Kidney capillary endothelial cell (primary cell): ENCODE measurements at places on chromosomes 3 and 15.
A peak's percentile ranks its signal among the peaks of the same experiment; 100 is the strongest.

- no peak for DNase-seq
Measured at GRCh38 chr3:45832699-45833098, 9.2 kb downstream of the LZTFL1 start.

- no peak for DNase-seq
Measured at GRCh38 chr3:24137958-24138875, 193.1 kb downstream of the NR1D2 start.

DNA sequence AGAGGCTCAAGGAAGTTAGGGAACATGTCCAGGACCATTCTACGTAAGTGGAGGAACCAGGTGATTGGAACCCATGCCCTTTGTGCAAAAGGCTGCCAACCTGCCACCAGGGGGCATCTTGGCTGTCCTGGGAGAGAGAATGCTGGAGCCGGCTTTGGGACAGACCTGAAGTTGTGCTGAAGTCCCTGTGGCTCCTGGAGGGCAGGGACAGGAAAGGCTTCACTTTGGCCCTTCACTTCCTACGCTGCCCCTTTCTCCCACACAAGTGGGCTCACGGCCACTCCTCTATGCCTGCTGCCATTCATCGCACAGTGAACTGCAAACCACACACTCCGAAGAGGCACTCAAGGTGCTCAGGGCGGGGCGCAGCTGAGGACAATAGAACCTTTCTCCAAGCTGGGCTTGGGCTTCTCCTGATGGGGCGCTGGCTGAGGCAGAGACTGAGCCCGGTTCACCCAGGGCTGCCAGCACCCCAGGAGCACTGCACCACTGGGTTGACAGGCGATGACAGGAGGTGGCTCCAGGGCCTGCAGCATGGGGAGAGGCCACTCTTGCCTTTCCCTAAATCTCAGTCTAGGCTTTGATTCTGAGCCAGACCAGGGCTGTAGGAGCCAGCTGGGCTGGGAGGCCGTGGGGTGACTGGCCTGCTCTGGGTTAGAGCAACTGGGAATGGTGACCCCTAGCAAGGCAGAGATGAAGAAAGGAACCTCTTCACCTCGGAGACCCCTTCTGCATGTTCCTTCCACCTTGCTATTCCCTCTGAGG is 8.4 kb downstream of the SHF start:
- no peak for DNase-seq

- DNase-seq: no peak
Measured at GRCh38 chr3:85838921-85839320, 880.1 kb downstream of the CADM2 start.

GRCh38 chr3:15805756-15806266 is 8.0 kb upstream of the ANKRD28 start:
- DNase-seq: peak; percentile 85

DNA sequence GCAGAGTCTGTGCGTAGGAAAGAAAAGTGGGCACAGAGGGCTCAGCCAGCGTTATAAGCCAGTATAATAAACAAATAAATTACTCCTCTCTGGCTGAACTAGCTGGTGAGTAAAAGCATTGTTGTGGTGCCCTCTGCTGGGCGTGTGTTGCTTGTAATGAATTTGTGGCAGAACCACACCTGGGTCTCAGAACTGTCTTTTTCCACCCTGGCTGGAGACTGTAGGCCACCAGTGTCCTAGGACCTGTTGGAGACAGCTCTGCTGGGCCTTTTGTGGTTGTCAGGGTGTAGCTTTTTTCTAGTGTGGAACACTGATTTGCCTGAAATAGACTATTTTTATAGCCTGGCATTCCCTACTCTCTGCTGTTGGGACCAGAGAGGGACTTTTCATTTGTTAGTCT is 130.5 kb upstream of the EIF1B start:
- peak; percentile 63 for DNase-seq

GRCh38 chr3:55790596-55791350 is 303.7 kb upstream of the WNT5A start:
- no peak for DNase-seq

- DNase-seq: no peak
Measured at GRCh38 chr3:9930804-9931418, 2.7 kb upstream of the CRELD1 start.

GRCh38 chr3:197706658-197707057 is 30.0 kb downstream of the RUBCN start:
- no peak for DNase-seq

DNA sequence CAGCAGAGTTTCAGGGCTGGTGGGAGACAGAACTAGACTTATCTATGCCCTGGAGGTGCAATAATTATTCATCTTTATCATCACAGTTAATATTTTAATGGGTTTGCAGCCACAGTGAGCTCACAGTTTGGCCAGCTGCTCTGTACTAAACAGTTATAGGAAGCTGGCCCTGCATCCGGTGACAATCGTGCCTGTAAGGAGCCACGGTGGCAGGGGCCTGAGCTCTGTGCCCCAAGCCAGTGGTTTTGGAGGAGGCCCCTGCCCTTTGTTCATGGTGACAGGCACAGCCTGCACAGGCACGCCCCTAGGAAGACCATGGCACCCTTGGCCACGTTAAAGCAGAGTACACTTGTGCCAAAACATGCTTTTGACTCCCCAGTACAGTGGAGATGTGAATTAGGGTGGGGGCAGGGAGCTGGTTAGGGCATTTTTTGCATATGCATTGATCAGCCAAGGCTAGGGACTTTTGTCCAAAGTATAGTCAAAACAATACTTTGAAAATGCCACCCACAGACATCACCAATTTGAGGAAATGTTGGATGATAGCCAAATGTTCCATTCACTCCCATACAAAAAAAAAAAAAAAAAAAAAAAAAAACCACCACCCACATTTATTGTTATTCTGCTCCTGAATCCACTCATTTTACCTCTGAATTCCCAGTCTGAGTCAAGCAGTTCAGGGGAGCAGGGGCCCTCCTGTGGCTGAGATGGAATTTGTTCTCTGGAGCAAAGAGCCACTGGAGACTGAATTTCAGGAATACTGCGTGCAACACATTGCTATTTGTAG is 3.4 kb upstream of the RFTN1 start:
- DNase-seq: peak; percentile 64

DNA sequence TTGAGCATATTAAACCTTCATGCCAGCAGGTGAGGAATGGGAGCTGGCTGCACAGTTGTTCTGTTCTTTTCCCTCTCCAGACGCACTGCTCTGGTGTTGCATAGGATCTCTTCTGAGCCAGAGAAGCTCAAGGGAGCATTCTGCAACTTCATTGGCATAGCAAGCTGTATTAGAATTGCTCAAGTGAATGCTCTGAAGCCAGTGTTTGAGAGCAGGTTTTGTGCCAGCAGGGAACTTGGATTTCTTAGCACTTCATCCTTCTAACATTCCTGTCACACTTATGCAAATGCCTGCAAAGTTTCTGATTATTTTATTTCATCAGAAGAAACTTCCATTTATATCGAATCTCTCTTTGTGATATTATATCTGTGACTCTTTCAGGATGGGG is 366.6 kb downstream of the AGBL1 start:
- no peak for DNase-seq

DNA sequence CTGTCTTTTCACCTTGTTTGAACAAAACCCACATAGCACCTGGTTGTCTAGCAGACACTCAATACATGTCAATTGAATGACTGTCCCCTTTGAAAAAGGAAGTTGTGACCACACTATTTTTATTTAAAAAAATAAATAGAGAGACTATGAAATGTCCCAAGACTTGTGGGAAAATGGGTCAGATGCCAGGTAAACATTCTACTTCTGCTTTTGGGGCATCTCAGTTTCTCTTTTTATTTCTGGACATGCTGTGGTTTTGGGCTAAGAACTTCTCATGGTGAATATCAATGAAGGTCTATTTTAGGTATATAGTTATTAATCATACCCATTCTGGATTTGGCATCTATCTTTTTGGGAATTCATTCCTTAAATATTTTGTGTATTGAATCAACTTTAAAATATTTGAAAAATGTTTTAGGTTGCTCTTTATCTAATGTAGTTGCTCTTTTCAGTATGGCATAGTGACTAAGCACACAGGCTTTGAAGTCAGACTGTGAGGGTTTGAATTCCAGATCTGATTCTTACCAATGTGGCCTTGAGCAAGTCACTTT is 4.4 kb downstream of the TMEM45A start:
- DNase-seq: no peak

- DNase-seq: no peak
Measured at GRCh38 chr3:144010371-144010770, 38.7 kb downstream of the DIPK2A start.

- no peak for DNase-seq
Measured at GRCh38 chr3:45978006-45978761, 17.4 kb downstream of the FYCO1 start.

DNA sequence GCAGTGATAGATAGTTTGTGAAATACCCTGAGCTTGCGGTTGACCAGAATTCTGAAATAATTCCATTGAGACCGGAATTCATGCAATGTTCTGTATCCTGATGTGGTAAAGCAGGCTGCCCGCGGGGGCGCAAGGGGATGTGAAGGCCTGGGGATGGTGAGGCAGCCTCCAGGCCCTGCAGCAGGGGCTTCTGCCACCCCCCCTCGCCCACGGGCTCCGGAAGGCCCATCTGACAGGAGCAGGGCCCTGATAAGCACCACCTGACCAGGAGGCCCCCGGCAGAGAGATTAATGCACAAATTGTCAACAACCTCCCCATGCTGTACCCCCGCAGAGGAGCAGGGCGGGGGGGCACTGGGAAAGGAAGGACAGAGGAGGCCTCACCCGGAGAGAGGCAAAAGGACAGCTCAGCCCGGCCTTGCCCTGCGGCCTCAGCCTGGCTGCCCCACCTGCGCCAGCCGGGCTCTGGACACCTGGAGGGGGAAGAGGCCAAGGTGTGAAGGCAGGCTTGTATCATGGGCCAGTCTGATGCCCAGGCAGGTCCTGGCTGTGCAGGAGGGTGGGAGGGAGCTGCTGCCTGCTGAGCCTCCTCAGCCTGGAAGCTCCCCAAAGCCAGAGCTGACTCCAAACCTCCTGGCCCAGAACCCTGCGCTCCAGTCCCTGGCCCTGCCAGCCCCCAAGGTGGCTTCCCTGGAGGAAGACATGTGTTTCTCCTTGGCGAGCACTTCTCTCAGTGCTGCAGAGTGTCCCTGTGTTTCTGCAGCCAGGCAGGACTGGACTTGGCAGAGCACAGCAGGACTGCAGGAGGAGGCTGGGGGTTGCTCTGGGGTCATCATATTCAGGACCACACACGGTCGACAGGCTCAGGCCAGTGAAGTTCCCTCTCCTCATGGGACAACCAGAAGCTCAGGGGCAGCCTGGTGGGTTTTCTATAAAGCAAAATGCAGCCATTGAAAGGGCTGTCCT is 46.5 kb downstream of the RPN1 start:
- no peak for DNase-seq

DNA sequence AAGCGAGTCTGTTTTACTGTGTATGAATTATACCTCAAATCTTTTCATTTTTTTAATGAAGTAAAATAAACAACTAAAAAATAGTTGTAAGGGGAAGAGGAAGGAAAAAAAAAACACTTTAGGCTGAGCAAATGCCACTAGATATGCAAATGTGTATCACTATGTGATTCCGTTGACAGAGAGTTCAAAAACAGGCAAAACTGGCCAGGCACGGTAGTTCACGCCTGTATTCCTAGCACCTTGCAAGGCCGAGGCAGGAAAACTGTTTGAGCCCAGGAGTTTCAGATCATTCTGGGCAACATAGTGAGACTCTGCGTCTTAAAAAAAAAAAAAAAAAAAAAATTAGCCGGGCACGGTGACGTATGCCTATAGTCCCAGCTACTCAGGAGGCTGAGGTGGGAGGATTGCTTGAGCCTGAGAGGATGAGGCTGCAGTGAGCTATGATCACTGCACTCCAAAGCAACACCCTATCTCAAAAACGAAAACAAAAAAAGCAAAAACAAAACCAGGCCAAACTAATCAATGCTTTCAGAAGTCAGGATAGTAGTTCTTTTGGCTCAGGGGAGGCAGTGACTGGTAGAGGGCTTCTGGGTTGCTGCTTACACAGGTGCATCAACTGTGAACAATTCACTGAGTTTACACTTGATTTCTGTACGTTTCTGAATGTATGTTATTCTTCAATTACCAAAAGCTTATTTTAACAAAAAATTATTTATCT is 7.4 kb downstream of the PRC1 start:
- DNase-seq: no peak

GRCh38 chr3:190381441-190381840 is 6.5 kb upstream of the CLDN16 start:
- DNase-seq: no peak

- DNase-seq: no peak
Measured at GRCh38 chr3:46467562-46467961, 2.9 kb upstream of the LTF start.

GRCh38 chr3:121957674-121958415 is 63.6 kb downstream of the SLC15A2 start:
- no peak for DNase-seq

GRCh38 chr3:157857440-157857839 is 248.8 kb downstream of the SHOX2 start:
- no peak for DNase-seq

- DNase-seq: no peak
Measured at GRCh38 chr3:155015776-155016436, 64.2 kb upstream of the MME start.

DNA sequence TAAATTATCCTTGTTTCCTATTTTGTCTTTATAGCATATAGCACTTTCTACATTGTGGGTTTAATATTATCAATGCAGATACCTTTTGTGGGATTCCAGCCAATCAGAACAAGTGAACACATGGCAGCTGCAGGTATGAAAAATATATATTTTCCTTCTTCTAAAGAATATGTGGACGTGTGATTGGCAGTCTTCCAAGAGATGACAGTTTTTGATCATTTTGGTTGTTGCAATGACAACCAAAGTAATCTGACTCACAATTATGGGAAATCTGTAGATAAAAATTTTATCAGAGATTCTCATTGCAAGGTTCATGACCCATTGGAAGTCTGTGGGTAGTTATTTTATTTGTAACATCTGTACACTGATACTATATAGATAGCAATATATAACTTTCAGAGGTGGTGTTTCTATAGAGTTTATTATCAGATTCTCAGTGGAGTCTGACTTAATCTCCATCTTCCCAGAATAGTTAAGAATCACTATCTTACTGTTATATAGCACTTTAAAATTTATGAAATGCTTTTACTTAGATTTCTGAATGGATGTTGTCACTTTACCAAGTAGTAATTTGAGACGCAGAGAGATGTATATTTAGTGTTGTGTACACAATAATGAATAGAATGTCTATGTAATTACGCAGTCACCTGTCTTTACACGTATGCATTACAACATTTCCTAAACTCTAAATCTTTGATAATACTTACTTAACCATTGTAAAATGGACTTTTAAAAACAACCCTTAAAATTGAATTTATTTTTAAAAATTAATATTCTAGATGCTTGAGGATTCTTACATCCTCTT is 82.5 kb downstream of the STT3B start:
- DNase-seq: no peak

DNA sequence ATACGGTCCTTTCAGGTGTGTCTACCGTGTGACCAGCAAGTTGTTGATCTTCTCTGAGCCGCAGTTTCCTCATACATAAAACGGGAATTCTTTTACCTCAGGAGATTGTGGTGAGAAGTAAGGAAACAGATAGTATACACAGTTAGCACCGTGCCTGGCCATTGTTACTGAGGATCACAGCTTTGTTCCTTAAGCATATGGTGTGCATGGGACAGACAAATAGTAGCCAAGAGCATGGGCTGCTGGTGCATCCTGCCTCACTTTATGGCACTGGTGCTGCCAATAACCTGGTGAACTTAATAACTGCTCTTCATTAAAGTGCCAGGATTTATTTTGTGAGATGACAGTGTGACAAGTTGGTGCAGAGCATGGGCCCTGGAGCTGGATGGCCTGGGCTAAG is 86.3 kb downstream of the PDCD6IP start:
- DNase-seq: no peak

GRCh38 chr15:85754989-85755388 is 39.7 kb downstream of the KLHL25 start:
- DNase-seq: no peak
